ENCODE measurements at places on chromosomes 7 and 10.

DNA sequence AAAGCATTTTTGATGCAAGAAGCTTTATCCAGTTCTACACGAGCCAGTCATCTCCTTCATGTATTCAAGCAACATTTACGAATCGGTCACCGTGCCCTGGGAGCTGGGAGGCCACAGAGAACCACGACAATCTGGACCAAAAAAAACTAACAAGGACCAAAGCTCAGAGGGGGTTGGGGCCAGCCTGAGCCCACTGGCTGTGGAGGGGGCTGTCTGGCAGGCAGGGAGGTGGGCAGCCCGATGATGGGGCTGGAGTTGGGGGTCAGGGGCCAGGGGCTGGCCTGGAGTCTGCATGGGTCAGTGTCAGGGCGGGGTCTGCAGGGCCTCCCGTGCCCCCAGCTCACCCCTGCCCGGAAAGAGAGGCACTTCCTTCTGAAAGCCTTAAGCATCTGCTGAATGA is 12.5 kb upstream of the GRIFIN start:
- no peak for DNase-seq

GRCh38 chr10:132507409-132507955 is 30.1 kb upstream of the INPP5A start:
- no peak for DNase-seq

DNA sequence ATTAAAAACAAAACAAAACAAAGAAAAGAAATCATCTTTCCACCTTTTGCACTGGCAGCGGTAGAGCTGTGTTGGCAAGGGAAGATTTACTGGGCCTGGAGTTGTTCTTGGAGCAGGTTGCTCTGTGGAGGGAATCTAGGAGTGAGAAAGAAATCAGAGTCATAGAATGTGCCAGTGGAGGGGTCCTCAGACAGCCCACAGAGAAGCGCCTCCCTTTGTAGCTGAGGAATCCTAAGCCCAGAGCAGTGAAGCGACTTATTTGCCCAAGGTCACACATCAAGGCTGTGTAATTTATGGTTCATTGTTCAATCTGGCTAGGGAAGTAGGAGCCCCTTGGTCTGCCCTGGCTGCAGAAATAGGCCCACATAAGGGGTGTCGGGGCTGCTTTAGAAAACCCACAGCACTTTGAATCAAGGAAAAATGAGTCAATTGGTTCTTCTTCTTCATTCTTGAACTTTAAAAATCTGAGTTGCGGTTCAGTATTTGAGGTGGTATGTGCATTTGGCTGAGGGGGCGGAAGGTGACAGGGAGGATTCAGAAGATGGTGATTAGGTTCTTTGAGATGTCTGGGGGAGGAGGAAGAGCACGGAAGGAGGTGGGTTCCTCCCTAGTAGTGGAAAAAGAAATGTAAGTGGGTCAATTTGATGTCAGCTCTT is 253.7 kb downstream of the PTEN start:
- no peak for DNase-seq

GRCh38 chr7:132084776-132085388 is 491.4 kb downstream of the PLXNA4 start:
- peak; percentile 36 for DNase-seq

DNA sequence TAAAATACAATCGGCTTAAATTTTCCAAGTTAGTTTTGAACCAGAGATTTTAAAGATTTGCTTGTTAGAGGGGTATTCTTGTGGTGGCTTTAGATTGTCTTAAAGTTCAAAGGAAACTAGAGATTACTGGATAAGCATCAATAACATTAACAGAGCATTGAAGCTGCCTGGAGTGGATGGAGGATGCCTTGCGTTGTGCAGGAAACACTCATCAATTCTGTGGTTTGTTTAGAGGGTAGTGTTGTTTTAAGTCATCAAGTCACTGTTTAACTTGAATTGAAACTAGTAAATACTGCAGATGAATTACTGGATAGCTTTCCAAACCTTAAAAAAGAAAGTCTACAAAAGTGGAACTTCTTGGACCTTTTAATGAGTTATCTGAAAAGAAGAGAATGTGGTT is 218.6 kb downstream of the CELF2 start:
- no peak for DNase-seq

GRCh38 chr10:92544296-92544695 is 29.6 kb downstream of the IDE start:
- DNase-seq, result peak; percentile 24

DNA sequence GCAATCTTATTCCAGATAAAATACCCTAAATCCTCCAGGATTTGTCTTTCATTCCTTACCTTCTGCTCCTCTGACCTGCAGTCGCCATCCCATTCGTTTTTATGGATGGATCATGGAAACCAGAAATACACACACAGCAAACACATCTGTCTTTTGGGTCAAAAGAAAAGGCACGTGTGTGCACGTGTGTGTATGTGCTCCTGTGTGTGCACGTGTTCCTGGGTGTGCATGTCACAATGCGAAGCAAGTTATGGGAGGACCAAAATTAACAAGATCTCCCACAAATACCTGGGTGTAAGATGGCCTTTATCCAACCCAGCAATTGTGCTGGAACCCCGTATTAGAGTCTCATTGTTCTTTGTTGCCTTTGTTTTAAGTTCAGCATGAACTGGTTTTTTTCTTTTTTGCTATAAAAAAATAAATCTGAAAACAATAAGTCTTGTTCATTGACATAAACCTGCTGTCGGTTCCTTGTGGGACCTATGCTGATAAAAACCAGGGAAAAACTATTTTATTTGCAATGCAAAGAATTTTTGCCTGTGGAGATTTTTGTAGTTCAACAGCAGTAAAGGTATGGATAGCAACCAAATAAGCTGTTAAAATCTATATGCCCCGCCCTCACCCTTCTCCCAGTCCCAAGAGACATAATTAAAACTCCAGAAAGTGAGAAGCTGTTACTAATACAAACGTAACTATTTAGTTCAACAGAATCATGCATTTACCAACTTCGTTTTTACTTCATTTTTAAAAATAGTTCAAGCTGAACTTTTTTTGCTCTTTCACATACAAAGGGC is 229.6 kb downstream of the CREB5 start:
- DNase-seq, result no peak

DNA sequence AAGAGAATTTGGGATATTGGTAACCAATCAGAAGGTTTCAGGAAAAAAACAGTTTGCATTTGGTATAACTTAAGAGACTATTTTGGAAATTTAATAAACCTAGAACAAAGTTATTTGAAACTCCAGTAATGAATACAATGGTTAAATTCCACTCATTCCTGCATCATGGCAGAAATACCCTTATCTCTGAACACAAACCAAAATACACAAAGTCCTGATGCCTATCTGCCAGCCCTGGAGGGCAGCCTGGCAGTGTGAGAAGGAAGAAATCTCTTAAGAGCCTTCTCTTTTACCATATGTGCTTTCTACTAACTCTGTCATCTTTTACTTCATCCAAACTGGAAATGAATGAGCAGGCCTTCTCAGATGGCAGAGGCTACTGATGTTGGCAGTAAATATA is 147.1 kb upstream of the LYZL1 start:
- DNase-seq, result no peak

DNA sequence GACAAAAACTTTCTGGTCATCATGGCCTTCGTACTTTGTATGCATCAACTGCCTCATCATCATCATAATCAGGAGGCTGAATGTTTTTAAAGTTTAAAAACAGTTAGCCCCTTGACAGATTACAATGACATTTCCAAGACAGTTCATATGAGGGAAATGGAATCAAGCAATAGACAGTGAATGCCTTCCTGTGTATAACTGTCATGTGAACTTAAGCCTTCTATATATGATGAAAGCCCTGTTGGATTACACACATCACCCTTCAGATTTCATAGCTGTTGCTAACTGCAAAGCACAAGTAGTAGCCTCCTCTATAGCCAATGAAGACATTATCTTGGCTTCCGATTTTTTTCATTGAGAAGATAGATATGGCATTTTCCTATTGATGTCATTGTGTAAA is 154.0 kb downstream of the PLXDC2 start:
- DNase-seq, result peak; percentile 39

DNA sequence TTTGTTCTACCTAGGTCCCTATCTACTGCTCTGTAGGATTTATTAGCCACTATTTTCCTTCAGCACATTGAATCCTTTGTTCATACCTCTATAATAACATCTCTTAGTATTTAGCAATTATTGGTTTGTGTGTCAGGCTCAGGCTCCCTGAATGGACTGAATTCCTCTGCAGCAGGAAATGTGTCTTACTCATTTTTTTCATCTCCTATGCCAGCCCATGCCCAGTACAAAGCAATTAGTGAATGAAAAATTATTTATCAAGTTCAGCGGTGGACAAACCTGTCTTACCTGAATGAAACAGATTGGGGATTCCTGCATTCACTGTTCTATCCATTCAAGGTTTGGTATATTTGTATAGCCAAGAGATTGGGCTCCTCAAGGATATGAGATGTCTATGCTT is 53.7 kb downstream of the C1GALT1 start:
- DNase-seq, result no peak

- no peak for DNase-seq
Observed at GRCh38 chr10:93088466-93088865, 14.8 kb downstream of the CYP26A1 start.

DNA sequence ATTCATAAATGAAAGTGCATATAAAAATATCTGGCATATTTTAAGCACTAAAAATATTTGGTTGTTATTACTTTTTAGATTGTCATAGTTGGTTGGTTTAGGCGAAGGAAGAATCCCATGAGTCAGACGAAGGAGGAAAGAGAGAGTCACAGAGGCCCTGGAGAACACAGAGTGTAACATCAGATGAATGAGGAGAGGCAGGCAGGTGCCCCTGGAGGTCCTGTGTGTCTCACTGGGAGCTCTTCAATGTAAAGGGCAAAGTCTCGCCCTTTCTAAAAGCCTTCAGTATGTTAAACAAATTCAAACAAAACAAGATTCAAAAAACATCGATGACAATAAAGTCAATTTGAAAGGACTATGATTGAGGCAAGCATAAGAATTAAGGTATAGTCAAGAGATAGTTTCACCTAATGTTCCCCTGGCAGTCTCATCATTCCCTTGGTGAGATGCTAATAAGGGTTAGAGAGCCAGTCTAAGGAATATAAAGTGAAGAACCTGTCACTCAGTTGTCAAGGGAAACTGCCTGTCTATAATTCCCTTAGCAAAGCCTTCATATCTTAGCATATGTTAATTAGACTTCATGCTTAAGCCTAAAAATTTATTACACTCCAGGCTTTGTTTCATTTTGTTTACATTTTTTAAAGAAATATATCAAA is 194.3 kb downstream of the TPK1 start:
- DNase-seq, result peak; percentile 9

GRCh38 chr10:71959526-71959925 is 4.7 kb upstream of the CHST3 start:
- DNase-seq, result no peak

- peak; percentile 92 for DNase-seq
Observed at GRCh38 chr7:76358481-76359110, at the start of gene YWHAG. TSS of gene YWHAG (minus strand) at chr7:76358991. CDS start at chr7:76358808, 183 bp downstream.

DNA sequence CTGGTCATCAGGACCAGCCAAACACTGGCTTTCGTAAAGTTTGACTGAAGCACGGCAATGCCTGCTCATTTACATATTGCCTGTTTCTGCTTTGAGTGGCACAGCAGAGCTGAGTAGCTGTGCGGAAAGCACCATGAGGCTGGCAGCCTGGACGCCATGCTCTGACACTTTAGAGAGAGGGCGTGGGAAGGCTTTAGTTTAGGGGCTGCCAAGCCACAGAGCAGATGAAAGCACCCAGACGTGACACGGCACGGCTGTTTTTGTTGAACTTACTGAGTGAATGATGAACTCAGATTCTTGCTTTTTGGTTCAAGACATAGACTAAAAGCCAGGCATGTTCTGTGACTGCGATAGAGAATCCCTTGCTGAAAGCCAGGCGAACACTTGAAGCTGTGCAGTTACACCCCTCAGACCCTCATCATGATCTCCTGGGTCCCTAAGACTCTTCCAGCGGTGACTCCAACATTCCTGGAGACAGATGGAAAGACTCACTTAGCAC is 182.1 kb downstream of the ZMYND11 start:
- DNase-seq, result peak; percentile 10

- DNase-seq, result no peak
Observed at GRCh38 chr10:77093126-77093525, 544.5 kb downstream of the KCNMA1 start.

DNA sequence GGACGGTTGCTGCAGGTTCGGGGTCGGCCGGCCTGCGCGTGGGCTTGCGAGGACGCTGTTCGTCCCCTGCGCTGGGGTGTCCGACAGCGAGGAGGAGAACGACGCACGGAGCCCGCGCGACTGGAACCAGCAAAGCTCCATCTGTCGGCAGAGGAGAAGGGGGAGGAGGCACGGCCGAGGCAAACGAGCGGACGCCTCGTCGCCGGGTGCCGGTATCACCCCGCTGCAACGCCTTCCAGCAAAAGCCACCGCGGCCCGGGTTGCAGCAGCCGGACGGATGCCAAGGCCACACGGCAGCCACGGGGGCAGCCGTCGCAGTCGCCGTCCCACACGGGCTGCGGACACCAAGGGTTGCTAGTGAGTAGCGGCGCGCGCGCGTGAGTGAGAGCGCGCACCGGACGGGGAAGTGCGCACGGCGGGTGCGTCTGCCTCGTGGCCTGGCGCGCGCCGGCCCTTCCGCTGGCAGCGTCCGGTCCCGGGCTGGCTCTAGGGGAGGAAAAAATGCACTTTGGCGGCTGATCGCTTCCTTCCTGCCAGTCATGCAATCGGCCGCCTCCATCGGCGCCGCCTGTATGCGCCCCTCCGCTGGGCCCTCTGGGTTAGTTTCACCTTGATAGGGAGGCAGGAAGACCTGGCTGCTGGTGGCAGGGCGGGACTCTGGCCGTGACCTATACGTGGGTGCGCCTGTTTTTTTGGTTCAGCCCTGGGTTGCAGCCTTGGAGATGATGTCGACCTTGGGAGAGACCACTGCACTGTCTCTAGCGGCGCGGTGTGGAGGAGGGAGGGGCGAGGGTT is 434 bp downstream of the STAMBPL1 start:
- DNase-seq, result peak; percentile 81

- DNase-seq, result no peak
Observed at GRCh38 chr7:54538122-54538521, 4.1 kb upstream of the VSTM2A start.

- no peak for DNase-seq
Observed at GRCh38 chr7:47572094-47572445, 9.8 kb downstream of the TNS3 start.

GRCh38 chr7:149060156-149060555 is 30.4 kb downstream of the ZNF786 start:
- DNase-seq, result peak; percentile 49
